ENCODE measurements at places on chromosomes 4 and X.

DNA sequence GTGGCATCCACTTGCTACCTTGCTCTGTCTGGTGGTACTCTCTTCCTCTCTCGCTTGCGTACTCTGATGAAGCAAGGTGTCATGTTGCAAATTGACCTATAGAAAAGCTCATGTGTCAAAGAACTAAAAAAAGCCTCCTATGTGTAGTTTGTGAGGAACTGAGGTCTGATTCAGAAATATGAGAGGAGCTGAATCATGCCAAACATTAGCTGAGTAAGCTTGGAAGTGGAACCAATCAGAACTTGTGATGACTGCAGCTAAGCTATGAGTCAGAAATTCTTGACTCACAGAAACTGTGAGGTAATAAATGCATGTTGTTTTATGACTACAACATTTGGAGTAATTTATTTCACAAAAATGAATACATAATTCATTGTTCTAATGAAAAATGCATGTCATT is 2138.8 kb downstream of the PCDH7 start:
- DNase-seq, result no peak

GRCh38 chr4:78691334-78691754 is 84.8 kb upstream of the BMP2K start:
- DNase-seq, result no peak

DNA sequence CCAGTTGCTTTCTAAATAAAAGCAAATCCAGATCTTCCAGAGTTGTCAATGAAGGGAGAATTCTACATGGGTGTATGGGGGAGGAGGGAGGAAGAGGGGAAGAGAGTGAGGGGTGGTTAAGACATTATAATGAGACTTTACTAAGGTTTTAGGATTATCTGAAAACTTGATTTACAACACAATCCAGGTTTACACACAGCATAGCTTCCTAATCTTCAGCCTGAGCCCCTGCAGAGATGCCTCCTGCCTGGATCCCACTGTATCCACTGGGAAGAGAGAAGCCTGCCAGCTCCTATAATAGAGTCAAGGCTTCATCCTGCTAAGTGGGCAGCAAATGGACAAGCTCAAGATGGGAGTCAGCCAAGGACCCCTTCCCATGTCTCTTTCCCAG is 85.6 kb upstream of the KIT start:
- DNase-seq, result no peak

GRCh38 chrX:17374619-17375366 is at the start of gene NHS:
TSS of gene NHS (plus strand) at chrX:17375200. CDS start at chrX:17375758, 558 bp downstream.
- DNase-seq, result peak; percentile 28

DNA sequence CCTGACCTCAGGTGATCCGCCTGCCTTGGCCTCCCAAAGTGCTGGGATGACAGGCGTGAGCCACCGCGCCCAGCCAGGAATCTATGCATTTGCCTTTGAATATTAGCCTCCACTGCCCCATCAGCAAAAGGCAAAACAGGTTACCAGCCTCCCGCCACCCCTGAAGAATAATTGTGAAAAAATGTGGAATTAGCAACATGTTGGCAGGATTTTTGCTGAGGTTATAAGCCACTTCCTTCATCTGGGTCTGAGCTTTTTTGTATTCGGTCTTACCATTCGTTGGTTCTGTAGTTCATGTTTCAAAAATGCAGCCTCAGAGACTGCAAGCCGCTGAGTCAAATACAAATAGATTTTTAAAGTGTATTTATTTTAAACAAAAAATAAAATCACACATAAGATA is 44.2 kb upstream of the SHOX start:
- DNase-seq, result no peak

- DNase-seq, result no peak
These were observed 95.2 kb upstream of the LNX1 start for GRCh38 chr4:53686521-53686920.

All from pancreas (tissue), 10 donors.